Upper lobe of left lung (tissue), 6 donors: ENCODE measurements at places on chromosomes 2 and 18. TPM values are rescaled to one million over a fixed set of nuclear protein-coding genes. Genes with fewer than 3 reads are reported as not detected.
A peak's percentile ranks its signal among the peaks of the same experiment; 100 is the strongest.

FEV gene
- not detected for total RNA-seq

PRKAG3 gene
- total RNA-seq = not detected

DNA sequence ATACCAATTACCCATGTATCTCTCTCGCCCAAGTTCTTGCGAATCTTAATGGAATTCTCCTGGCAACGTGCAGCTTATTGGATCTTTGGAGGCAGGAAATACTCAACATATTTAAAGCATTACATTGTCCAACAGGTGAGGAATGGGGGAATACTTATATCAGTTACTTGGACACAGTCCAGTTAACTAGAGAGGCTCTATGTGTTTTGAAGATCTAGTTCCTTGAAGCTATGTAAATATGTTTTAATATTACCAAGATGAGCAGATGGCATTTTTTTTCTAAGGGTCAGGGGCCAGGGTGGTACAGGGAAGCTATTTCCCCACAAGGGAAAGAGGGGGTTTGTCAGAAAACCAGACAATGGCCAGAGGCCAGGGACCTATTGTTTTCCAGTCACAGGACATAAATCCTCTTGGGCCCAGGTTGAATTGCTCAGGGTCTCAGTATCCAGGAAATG lies 26.8 kb upstream of the MC5R start:
- no peak for DNase-seq
- H3K4me3 ChIP-seq = no peak overlapping the region
- H3K36me3 ChIP-seq = no peaks in the 10 kb centered on the region
- H3K27ac ChIP-seq = no peak overlapping the region
- no peaks in the 10 kb centered on the region for H3K27me3 ChIP-seq

GRCh38 chr2:218991674-218992168 lies 1.5 kb downstream of the CRYBA2 start:
- peaks cover 80% of the 10 kb centered on the region for H3K27me3 ChIP-seq
- H3K27ac ChIP-seq = no peak overlapping the region
- H3K36me3 ChIP-seq = no peaks in the 10 kb centered on the region
- no peak overlapping the region for H3K4me3 ChIP-seq

DAPL1 gene
- total RNA-seq = not detected

DNA sequence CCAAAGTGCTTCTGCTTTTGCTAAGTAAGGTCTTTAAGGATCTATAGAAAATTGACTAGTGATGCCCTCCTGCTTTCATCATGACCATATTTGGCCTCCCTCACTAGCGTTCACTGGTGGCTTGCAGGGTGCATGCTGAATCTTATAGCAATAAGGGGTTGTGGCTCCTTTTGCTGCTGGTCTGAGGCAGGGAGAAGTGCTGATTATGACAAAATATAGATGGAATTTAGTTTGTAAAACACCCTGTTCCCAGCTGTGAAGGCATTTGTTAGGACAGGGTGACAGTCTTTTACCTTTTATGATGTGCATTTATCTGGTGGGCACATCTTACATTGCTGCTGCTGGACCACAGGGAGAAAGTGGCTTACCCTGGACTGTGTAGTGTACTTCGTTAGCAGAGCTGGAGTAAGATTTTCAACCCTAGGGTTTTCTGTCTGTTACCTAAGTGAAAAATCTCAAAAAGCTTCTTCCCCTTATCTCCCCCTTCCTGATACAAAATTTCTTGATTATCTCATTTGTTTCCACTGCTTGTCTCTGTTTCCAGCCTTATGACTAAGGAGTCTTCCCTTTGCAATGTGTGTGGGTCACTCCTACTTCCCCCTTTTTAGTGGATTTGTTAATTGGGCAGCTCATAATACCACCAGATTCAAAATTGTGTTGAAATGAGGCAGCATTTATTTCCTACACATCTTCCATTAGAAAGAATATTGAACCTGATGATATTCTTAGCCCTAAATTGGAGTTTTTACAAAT lies 21.2 kb upstream of the RPL37A start:
- no peak overlapping the region for H3K27ac ChIP-seq
- no peak overlapping the region for H3K4me3 ChIP-seq
- H3K4me1 ChIP-seq = no peaks in the 10 kb centered on the region
- peaks cover 70% of the 10 kb centered on the region for H3K36me3 ChIP-seq

DNA sequence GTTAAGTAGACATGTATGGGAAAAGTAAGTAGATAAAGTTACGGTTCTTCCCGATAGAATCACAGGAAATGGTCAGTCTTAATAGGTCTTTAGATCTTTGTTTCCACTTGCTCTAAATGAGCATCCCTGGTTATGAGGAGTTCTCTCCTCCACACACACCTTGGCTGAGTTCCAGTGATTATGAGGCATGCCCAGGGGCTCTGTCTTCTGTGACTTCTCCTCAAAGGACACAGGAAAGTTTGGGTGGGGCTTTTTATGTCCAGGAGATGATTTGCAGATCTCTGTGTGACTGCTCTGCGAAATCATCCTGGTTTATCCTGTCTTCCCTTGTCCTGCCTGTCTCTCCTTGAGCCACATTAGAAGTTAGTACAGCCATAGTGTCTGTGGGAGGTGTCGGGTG lies 83.9 kb upstream of the EML6 start:
- peaks cover 53% of the 10 kb centered on the region for H3K36me3 ChIP-seq
- no peak for DNase-seq
- H3K27ac ChIP-seq = peak overlapping the region; percentile 40
- H3K4me3 ChIP-seq = no peak overlapping the region
- no peaks in the 10 kb centered on the region for H3K27me3 ChIP-seq

DNA sequence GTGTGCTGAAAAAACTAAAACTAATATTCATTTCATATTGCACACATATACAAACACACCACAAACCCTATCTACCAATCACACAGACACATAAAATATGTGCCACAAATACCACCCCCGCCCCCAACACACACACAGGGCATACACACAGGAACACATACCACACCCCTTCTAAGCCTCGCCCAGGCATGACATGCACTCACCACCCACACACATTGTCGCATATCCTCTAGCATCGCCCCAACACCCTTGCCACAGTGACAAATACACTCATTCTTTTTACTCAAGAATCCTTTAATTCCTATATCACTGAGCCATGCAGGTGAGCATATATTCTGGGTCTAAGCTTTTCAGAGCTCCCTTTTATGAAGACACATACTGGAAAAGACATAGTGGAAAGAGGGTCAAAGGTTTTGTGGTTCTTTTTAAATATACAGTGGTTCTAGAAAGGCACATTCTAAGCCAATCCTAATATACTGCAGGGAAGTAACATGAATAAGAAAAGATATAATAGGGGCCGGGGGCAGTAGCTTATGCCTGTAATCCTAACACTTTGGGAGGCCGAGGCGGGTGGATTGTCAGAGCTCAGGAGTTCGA lies 24.5 kb upstream of the LCLAT1 start:
- H3K27ac ChIP-seq = no peak overlapping the region
- no peaks in the 10 kb centered on the region for H3K36me3 ChIP-seq
- peaks cover 9% of the 10 kb centered on the region for H3K4me1 ChIP-seq
- no peak overlapping the region for H3K4me3 ChIP-seq

CD8B2 gene
- 0.30 TPM for total RNA-seq

GRCh38 chr2:26582890-26583289 lies 58.3 kb downstream of the CIB4 start:
- DNase-seq = no peak
- H3K4me1 ChIP-seq = no peaks in the 10 kb centered on the region
- no peaks in the 10 kb centered on the region for H3K36me3 ChIP-seq
- no peak overlapping the region for H3K27ac ChIP-seq
- no peak overlapping the region for H3K4me3 ChIP-seq

- DNase-seq = no peak
- H3K4me1 ChIP-seq = peaks cover 8% of the 10 kb centered on the region
Observed at GRCh38 chr18:23377669-23378301, 75.3 kb upstream of the RIOK3 start.

GRCh38 chr2:551621-552020 lies 125.6 kb downstream of the TMEM18 start:
- no peaks in the 10 kb centered on the region for H3K4me1 ChIP-seq
- no peak overlapping the region for H3K27ac ChIP-seq
- no peaks in the 10 kb centered on the region for H3K36me3 ChIP-seq

KATNAL2 gene
- total RNA-seq = 5.1 TPM

DNA sequence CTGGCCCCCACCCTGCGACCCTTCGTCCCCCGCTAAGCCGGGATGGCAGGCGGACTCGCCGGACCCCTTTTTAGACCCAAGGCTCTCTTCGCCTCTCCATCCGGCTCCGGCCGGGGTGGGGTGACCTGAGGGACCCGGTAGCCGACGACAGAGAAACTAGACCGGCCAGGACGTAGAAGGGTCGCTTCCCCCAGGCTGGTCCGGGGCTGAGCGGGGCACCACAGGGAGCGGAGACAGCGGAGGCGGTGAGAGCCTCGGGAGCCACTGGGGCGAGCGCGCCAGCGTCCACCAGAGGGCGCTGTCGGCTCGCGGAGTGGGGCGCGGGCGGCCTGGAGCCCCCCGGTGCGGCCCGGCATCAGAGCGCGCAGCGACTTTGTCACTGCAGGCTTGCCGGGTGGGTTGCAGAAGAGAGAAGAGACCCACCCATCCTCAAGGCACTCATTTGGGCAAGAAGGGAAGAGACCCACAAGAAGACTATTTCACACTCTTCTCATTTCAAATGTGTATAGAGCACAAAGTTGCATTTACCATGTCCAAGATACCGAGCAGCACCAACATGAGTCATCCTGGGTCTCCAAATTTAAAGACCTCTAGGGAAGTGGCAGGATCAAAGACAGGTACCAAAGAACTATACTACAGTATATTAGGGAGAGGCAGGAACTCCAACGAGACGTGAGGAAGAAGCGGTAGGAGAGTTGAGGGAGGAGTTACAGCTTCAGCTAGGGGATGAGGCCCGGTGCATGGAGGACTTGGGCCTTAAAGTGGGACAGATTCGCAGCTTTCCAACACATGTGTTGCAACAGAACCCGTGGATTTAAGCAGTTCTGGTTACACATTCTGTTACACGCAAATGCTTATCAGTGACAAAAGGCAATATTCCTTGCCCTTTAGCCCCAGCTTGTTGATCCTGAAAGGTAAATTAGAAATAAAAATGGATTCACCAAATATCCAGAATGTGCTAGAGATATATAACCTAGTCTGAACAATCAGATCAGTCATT lies 7.6 kb upstream of the PRKCE start:
- H3K36me3 ChIP-seq = no peaks in the 10 kb centered on the region
- DNase-seq = peak; percentile 79
- no peaks in the 10 kb centered on the region for H3K27me3 ChIP-seq
- H3K4me3 ChIP-seq = peak overlapping the region; percentile 19
- peak overlapping the region; percentile 27 for H3K27ac ChIP-seq

- DNase-seq = no peak
- no peaks in the 10 kb centered on the region for H3K36me3 ChIP-seq
- no peak overlapping the region for H3K27ac ChIP-seq
- no peaks in the 10 kb centered on the region for H3K27me3 ChIP-seq
- peaks cover 22% of the 10 kb centered on the region for H3K4me1 ChIP-seq
- H3K4me3 ChIP-seq = no peak overlapping the region
Observed at GRCh38 chr2:68432696-68433658, 34.1 kb downstream of the FBXO48 start.

GPBAR1 gene
- 6.4 TPM for total RNA-seq

GRCh38 chr2:33321236-33321771 lies 155.1 kb upstream of the RASGRP3 start:
- no peak overlapping the region for H3K27ac ChIP-seq
- H3K27me3 ChIP-seq = no peaks in the 10 kb centered on the region
- H3K36me3 ChIP-seq = no peaks in the 10 kb centered on the region
- no peak for DNase-seq
- H3K4me3 ChIP-seq = no peak overlapping the region

UGT1A8 gene
- total RNA-seq = not detected

DNA sequence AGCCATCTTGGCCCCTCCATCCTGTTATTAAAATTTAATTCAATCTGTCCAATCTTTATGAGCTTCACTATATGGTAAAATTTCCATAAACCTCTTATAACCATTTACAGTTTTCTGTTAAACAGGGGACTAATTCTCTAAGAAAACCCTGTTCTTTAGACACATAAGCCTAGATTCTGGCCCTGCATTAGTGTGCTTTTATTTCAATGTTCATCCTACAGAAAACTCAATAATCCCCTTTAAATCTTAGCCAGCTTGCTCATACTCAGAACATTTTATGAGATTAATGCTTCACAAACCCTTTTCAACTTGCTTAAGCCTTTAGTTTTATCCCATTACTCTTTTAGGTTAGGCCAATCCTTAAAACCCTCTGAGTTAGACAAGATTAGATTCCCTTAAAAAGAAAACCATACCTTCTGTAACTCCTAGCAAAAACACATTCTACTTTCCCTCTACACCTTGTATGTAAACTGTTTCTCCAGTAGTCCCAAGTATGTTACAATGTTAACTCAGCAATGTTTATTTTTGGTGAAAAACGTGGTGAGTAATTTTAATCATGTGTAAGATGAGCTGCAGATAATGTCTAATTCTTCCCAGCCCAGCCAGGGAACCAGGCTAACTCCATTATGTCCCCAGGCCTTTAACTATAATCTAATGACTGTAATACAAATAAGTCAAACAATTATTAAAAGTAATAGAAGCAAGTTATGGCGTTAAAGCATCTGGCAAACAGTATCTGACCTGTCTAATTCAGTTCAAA lies 1953.4 kb upstream of the LRRTM1 start:
- H3K27me3 ChIP-seq = no peaks in the 10 kb centered on the region
- no peak overlapping the region for H3K4me3 ChIP-seq
- H3K27ac ChIP-seq = no peak overlapping the region
- no peaks in the 10 kb centered on the region for H3K4me1 ChIP-seq

TDRD15 gene
- total RNA-seq = 0.11 TPM

DNA sequence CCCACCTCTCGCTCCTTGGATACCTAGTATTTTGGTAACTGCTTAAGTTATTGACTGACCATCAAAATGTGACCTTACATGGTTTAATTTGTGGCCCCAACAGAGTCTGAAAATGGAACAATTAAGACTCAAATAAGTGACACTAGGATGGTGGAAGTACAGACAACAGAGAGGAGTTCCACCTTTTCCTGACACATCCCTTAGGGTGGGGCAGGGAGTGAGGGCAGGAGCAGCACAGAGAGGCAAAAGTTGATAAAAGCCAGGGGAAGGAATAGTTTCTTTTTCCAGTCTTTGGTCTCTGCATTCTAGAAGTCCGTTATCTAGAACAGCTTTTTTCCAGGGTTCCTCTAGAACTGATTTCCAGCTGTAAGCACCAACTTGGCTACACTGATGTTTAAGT lies 32.2 kb downstream of the FTCDNL1 start:
- H3K27ac ChIP-seq = no peak overlapping the region
- H3K27me3 ChIP-seq = no peaks in the 10 kb centered on the region
- H3K36me3 ChIP-seq = no peaks in the 10 kb centered on the region
- no peak overlapping the region for H3K4me3 ChIP-seq

C2orf80 gene
- total RNA-seq = not detected

DNA sequence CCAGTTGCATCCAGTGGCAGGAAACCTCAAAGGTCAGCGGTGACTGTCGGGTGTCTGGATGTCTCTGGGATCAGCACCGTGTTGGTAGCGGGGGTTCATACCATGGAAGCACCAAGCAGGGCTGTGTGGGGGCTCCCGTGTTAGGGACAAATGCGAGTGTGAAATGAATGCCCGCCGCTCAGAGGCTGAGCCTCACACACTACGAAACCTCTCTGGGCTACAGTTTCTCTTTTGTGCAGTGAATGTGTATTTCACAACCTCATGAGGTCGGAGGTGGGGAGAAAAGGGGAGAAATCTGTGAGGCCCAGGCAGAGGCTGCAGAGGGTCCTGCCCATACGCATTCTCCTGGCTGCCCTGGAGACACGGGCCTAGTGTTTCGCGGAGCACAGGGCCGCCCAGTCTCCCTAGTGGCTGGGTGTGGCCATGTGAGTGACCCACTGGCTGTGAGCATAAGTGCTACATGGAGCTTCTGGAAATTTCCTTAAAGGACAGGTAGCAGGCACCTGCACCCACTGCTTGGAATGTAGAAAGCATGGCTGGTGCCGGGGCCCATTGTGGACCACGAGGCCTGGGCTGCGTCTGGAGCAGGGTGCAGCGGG lies 138.0 kb upstream of the GLI2 start:
- H3K36me3 ChIP-seq = no peaks in the 10 kb centered on the region
- no peak for DNase-seq
- no peak overlapping the region for H3K4me3 ChIP-seq
- H3K4me1 ChIP-seq = peaks cover 14% of the 10 kb centered on the region
- no peak overlapping the region for H3K27ac ChIP-seq
